ENCODE measurements at places on chromosomes 7 and 10.

- no peak for DNase-seq
These were observed 101.6 kb downstream of the DYNC2I1 start for GRCh38 chr7:158957921-158958491.

GRCh38 chr10:119516381-119517234 is 25.9 kb downstream of the RGS10 start:
- DNase-seq, result peak; percentile 56

- DNase-seq, result no peak
These were observed 100.2 kb downstream of the MMRN2 start for GRCh38 chr10:86857128-86857721.

GRCh38 chr7:110084181-110084807 is 1006.6 kb upstream of the LRRN3 start:
- DNase-seq, result no peak

DNA sequence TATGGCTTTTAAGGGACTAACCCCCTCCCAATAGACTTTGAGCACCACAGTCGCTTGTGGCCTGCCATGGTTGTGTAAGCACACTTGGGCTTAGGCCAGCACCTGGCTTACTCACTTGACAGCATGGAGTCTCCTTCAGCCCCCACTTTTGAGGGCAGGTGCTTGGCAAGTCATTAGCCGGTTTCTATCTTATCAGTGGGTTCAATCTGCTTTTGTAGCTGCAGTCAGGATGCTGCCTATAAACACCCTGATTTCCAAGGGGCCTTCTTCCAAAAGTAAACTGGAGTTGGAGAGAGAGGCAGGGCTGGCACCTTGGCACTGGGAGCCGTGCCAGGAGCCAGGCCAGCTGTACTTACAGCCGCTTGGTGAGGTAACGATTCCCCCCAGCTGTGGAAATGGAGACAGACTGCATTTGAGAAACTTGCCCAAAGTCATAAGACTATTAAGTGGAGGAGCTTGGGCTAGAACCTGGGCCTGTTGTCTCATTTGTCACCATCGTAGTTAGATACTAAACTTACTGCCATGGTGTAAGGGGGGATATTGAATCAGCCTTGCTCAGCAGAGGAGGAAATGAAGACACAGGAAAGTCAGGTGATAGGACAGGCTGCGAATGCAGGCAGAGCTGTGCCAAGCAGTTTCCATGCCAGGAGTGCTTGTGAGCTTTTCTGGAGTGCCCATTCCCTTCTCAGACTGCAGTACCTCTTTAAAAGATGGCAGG is 92.2 kb upstream of the EFCAB10 start:
- DNase-seq, result no peak

GRCh38 chr10:90180886-90181691 is 479.7 kb downstream of the KIF20B start:
- no peak for DNase-seq

GRCh38 chr10:100715445-100716385 is 29.7 kb upstream of the PAX2 start:
- DNase-seq, result no peak

DNA sequence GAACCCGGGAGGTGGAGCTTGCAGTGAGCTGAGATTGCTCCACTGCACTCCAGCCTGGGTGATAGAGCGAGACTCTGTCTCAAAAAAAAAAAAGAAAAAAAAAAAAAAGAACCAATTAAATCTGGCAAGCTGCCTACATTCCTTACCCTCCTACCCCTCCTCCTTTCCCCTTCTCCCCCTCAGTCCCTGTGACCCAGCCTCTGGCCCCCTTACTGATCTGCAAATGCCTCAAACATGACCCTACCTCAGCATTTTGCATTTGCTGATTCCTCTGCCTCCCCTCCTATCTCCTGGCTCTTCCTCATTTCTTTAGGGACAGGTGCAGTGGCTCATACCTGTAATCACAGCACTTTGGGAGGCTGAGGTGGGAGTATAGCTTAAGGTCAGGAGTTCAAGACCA is 19.3 kb downstream of the CDHR3 start:
- no peak for DNase-seq

GRCh38 chr10:42691361-42692120 is 53.2 kb upstream of the ZNF33B start:
- DNase-seq, result no peak

DNA sequence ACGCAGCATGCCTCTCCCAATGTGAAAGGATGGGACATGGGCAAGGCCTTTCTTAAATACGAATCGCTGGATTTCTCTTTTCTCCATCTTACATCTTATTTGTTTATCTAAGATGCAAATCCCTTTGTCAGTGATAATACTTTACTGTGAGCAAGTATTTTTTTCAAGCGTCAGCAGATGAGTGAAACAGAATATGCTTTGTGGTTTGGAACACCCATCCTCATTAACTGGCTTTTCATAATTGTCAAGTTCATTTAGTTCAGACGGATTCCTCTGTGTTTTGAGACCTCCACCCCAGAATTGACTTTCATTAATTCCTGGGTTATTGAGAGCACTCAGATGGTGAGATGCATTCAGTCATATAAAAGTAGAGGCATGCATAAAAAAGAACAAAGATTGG is 149.8 kb downstream of the NSUN6 start:
- no peak for DNase-seq

DNA sequence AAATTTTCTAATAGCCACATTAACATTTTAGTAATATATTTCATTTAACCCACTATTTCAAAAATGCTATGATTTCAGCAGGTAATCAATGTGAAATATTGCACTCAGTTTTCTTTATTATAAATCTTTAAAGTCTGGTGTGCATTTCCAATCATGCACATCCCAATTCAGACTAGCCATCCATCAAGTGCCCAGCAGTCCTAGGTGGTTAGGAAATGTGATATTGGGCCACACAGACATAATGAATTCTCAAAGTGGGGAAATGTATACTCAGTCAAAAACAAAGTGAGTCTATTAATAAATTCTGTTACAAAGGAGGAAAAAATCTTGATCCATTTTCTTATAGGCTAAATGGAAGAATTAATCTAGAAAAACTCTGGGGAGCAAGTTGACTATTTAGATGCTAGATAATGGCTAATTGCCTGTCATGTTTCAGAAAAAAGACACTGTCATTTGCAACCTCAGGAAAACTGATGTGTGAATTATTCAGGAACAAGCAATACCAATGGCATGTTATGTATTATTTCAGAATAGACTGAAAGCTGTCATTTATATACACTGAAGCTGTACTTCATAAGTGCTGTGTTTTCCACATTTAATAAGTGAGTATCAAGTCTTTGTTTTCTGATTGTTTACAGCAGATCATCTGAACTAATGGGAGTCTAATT is 629.1 kb upstream of the ADARB2 start:
- no peak for DNase-seq

- DNase-seq, result no peak
These were observed 70.6 kb downstream of the STK17A start for GRCh38 chr7:43653466-43653865.

DNA sequence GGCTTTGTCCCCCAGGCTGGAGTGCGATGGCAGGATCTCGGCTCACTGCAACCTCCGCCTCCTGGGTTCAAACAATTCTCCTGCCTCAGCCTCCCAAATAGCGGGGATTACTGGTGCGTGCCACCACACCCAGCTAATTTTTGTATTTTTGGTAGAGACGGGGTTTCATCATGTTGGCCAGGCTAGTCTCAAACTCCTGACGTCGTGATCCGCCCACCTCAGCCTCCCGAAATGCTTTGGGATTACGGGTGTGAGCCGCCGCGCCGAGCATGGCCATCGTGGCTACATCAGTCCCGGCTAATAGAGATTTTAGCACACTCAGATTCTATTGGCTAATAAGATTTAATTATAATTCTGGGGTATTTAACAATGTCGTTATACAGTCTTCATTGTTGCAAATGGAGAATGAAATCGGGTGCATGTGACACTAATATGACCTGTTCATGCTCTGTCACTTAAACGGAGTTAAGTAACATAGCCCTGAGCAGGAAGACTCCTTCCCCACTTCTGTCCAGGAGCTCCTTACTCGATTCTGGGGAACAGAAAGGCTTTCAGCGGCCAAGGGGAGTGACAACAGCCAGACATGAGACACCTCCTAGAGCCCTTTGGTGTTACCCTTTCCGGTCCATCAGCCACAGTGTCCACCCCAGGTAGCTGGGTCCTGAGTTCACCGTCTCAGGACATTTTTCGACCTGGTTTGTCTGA is 40.9 kb upstream of the FAM20C start:
- no peak for DNase-seq

- no peak for DNase-seq
These were observed 253.1 kb downstream of the PTEN start for GRCh38 chr10:88116481-88116880.

DNA sequence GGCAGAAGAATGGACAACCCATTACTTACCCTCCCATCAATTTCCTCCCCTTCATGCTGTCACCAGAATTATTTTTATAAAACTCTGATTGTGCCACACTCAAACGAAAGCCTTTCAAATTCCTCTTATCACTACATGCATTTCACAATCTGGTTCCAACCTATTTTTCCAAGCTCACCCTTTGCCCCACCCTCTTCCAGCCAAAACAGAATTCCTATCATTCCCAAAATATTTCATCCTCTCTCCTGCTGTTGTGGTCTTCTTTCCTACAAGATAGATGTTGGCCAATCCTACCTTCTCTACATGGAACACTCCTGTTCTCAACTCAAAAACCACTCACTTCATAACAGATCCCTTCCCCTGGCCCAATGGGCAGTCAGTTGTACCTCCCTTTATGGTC is 111.5 kb downstream of the ELAPOR2 start:
- DNase-seq, result no peak

GRCh38 chr10:82815680-82816079 is 940.7 kb downstream of the NRG3 start:
- no peak for DNase-seq

DNA sequence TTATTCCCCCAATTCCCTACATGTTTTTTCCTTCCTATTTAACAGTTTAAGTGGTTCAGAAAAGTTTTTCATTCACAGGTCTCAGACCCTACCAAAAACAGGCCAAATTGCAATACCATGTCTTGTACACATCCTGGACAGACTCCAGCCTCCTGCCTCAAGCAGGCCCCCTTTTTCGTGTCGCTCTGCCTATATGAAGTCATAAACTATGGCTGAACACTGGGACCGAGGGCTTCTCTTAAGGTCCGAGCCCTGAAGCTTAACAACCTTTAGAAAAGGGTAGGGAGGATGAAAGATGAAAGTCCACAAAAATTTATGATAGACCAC is 1.4 kb downstream of the FBXW4 start:
- peak; percentile 80 for DNase-seq

DNA sequence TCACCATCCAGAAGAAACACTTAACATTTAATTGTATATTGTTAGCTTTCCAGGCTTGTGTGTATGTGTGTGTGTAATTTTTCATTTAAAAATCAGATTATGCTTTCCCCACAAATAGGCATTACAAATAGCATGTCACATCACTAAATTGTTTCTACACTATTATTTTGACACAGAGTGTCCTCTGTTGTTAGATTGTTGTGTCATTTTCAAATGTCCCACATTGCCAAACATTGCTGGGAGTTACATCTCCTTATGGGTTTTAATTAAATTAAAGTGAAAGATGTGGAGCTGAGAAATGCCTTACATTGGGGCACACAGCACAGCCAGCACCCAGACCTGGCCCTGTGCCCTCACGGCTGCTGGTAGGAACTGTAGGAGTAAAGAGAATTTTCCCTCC is 295.6 kb downstream of the ZEB1 start:
- DNase-seq, result no peak

Data from erythroblast (primary cell).